Renal cortex interstitium (tissue), 15 donors: ENCODE measurements at places on chromosomes 11 and 22.

- DNase-seq: no peak
These were observed 227.0 kb downstream of the ADAMTS15 start for GRCh38 chr11:130675371-130675821.

DNA sequence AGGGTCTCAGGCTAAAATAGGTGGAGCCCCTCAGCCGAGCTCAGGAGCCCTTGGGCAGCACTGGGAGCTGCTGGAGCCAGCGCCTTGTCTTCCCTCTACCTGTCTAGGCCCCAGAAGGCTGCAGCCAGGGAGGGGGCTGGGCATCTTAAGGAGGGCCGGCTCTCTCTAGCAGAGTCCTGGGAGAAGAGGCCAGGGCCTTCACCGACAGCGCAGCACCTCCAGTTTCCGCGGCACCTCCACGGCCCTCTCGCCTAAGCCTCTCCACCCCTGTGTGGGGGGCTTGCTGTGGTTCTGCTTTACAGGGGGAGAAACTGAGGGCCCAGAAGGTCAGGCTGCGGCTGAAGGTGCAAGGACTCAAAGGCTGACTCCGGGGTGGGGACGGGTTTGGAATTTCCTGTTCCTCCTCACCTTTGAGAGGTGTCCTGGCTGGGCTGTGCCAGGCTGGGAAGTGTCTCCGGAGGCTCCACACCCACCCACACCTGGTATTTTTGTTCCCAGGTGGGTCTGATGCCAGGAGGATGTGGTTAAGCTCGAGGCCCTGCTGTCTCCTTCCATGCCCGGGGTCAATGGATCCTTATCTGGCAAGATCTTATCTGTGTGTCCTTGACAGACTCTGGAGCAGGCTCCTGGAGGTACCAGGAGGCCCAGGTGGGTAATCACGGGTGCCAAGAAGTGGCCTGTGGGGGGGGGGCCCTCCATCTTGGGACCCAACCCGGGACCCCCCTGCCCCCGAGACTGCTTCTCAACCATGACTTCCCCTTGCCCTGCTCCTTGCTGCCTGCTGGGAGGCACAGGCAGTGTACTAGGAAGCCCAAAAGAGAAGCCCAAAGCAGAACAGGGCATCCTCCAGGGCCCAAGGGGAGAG is 95.3 kb upstream of the FGF3 start:
- DNase-seq: no peak

DNA sequence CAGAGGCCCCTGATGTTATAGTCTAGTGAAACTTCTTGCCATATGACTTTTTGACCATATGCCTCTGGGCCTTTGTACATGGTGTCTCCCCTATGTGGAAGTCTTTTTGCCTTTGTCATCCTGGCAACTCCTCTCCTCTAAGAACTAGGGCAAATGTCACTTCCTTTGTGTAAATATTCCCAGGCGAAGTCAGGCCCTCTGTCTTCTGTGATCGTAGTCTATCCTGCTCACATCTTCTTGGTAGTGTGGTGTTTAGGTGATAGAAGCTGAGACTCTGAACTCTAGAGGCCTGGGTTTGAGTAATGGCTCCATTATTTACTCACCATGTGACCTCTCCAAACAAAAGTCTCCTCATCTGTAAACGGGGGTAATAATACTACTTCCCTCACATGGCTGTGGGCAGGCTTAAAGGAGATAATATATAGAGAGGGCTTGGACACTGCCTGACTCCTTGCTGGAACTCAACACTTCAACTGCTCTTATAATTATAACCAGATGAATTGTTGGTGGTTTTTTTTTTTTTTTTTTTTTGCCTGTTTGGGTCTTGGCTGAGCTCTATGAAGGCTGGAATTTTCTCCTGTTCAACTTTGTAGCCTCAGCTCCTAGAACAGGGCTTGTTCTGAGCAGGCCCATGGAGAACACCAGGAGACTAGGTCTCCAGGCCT is 43.8 kb downstream of the INSC start:
- no peak for DNase-seq

GRCh38 chr22:38041760-38042487 is 15.3 kb upstream of the PICK1 start:
- DNase-seq: no peak

- no peak for DNase-seq
These were observed 6.7 kb downstream of the ANKRD13D start for GRCh38 chr11:67295846-67296245.

DNA sequence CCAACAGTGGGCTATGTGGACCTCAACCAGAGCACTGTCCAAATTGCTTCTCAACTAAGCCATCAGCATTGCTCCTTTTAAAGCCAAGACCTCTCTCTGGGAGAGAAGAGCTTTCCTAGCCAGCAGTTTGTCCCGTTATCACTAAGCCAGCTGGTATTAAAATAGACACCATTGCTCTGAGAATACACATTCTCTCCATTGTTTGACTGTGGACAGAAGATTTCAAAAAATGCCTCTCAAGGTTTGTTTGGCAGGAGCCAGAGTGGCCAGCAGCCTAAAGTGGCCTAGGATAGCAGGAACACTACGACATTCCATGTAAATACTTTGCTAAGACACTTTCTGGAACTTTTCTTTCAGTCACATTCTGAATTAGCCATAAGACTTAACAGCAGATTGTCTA is 41.3 kb downstream of the EIF4ENIF1 start:
- no peak for DNase-seq

DNA sequence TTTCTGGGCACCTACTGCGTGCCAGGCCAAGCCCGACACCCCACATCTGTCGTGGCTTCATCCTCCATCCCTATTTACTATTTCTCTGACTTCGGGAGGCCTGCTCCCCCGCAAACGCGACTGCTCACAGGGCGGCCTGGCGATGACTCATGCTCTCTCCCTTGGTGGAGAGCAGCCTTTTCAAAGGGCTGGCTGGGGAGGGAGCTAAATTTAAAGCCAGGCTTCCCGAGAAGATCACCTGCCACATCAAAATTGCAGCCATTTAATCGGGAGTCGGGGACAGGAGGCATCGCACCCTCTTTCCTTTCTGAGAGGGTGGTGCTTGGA is 24.9 kb upstream of the SHISAL1 start:
- no peak for DNase-seq

GRCh38 chr11:9914064-9914463 is 250.2 kb downstream of the SWAP70 start:
- DNase-seq: no peak

GRCh38 chr11:74773476-74773875 is 24.8 kb downstream of the RNF169 start:
- no peak for DNase-seq
